Muscle of arm (tissue), 14 donors: ENCODE measurements at places on chromosomes 2 and 18. TPM values are rescaled to one million over a fixed set of nuclear protein-coding genes. Genes with fewer than 3 reads are reported as not detected.

DNA sequence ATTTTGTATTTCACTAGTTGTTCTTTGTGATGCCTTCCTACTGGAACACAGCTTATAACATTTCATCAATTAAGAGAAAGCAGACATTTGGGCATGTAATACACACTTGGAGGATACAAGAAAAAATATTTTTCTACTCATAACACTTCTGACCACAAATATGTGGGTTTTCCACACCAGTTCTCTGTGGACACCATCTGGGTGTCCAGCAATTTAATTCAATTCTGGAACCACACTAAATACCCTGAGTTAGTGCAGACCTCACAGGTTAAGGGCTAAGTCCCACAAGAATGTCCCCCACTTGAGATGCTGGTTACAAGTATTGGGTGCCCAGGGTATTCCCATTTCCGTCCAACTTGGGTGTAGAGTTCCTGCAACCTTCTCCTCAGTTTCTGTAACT lies 91.1 kb upstream of the SKOR2 start:
- DNase-seq = no peak

GRCh38 chr18:45734505-45734904 lies 10.5 kb downstream of the SLC14A1 start:
- DNase-seq = no peak

The SMARCAL1 gene
- polyA plus RNA-seq = 21.6 TPM

DNA sequence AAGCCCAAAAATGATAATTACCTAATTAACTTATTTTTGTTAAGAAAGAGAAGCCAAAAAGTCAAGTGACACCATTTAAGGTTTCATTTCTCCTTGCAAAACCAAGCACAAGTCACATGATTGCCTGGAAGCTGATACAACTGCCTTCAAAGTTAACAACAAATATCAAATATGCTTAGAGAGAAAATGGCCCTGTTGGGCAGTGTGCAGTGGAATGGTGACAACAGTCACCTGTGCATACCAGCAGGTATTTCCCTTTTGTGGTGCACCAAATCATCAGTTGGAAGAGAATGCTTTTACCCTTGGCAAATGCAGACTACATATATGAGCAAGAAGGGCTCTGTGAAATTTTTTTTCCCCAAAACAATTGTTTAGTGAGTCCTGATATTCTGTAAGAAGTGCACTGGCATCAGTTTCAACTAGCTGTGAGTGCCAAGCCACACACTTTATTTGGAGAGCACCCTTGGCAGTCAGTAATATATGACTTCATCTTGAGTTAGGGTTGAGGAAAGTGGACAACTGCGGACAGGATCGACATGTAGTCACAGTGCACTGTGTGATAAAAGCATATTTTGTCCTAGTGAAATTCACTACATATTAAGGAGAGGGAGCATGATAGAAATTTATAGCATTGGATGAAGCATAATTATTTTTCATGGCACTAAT lies 74.9 kb upstream of the DOCK10 start:
- no peak for DNase-seq

The RAB17 gene
- polyA plus RNA-seq = 1.9 TPM
